Osteoblast (primary cell): ENCODE measurements at places on chromosomes 7 and 10. TPM values are rescaled to one million over a fixed set of nuclear protein-coding genes. Genes with fewer than 3 reads are reported as not detected.

- no peaks in the 10 kb centered on the region for H3K27me3 ChIP-seq
- DNase-seq: no peak
- no peak overlapping the region for H3K4me3 ChIP-seq
- H3K36me3 ChIP-seq: no peaks in the 10 kb centered on the region
- H3K4me1 ChIP-seq: peaks cover 20% of the 10 kb centered on the region
Measured at GRCh38 chr10:103833731-103834365, 21.5 kb downstream of the SH3PXD2A start.

ANKRD1 gene
- 27.7 and 52.1 TPM in 2 replicates for total RNA-seq

DNA sequence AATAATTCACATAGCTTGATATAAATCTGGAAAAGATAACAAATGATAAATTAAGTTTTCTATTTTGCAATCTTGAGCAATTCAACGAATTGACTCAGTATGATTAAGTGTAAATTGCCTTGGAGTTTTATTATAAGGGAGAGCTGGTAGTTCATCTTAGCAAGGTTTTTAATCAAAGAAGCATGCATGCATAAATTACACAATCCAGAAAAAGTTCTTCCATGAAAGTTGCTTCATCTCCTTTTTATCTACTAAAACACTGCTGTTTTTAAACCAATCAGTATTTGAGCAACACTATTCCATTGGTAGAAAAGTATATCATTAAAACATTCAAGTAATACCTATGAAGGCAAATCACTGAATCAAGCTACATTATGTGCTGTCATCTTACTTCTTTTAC lies 47.6 kb downstream of the POT1 start:
- H3K27ac ChIP-seq: no peak overlapping the region
- no peaks in the 10 kb centered on the region for H3K4me1 ChIP-seq
- no peak overlapping the region for H3K4me3 ChIP-seq
- no peak for DNase-seq

- H3K4me3 ChIP-seq: no peak overlapping the region
- no peak for DNase-seq
- peaks cover 46% of the 10 kb centered on the region for H3K4me1 ChIP-seq
- H3K36me3 ChIP-seq: peaks cover 6% of the 10 kb centered on the region
- H3K27me3 ChIP-seq: no peaks in the 10 kb centered on the region
- H3K27ac ChIP-seq: no peak overlapping the region
Measured at GRCh38 chr10:79107736-79108264, 39.0 kb downstream of the ZMIZ1 start.

- H3K4me1 ChIP-seq: peaks cover 77% of the 10 kb centered on the region
- H3K27me3 ChIP-seq: no peaks in the 10 kb centered on the region
- H3K4me3 ChIP-seq: no peak overlapping the region
- H3K36me3 ChIP-seq: peaks cover 8% of the 10 kb centered on the region
- H3K27ac ChIP-seq: no peak overlapping the region
- no peak for DNase-seq
Measured at GRCh38 chr7:104976966-104977636, 36.9 kb upstream of the KMT2E start.

CDCA7L gene
- total RNA-seq: 30.0 and 35.1 TPM in 2 replicates

DNA sequence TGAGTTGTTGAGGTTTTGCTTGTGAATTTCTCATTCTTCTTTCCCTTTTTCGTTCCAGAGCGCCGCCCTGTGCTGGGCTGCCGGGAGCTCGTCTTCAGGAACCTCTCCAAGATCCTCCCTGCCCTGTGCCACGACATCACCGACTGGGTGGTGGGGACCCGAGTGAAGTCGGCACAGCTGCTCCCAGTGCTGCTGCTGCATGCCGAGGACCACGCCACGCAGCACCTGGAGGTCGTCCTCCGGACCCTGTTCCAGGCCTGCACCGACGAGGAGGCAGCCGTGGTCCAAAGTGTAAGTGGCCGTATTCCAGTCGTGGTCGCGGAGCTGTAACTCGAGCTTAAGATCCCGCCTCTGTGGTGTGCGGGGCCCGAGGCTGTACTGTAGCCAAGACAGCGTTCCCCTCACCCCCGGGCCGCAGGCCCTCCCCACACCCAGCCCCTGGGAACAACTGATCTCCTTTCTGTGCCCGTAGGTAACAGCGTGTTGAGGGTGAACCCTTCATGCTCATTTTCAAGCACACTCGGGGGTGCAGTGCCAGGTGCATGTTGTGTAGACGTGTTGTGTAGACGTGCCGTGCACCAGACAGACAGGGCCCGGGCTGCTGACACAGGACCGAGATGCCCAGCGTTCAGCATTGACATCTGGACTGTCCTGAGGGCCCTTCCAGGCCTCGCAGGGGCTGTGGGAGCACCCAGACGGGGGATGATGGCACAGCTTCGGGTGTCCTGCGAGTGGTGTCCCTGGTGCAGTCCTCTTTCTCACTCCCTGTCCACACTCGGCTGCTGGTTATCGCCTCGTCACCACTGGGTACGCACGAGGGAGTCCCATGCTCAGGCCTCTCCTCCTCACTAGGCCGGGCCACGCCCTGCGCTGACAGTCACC lies 27.7 kb upstream of the PRKAR1B start:
- no peak overlapping the region for H3K4me3 ChIP-seq
- no peaks in the 10 kb centered on the region for H3K27me3 ChIP-seq
- H3K36me3 ChIP-seq: peaks cover 18% of the 10 kb centered on the region

DNA sequence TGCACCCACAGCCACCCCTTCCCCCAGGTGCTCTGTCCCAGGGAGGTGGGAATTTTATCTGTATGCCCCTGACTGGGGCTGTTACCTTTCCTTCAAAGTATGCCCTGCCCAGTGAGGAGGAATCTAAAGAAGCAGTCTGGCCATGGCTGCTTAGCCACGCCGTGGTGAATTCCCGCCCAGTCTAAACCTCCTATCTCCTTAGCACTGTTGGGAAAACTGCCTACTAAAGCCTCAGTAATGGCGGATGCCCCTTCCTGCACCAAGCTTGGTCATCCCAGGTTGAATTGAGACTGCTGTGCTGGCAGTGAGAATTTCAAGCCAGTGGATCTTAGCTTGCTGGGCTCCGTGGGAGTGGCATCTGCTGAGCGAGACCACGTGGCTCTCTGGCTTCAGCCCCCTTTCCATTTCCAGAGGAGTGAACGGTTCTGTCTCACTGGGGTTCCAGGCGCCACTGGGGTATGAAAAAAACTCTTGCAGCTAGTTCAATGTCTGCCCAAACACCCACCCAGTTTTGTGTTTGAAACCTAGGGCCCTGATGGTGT lies 87.2 kb downstream of the ABCC2 start:
- no peak overlapping the region for H3K27ac ChIP-seq
- peaks cover 5% of the 10 kb centered on the region for H3K36me3 ChIP-seq
- no peak for DNase-seq
- H3K4me3 ChIP-seq: no peak overlapping the region
- peaks cover 7% of the 10 kb centered on the region for H3K4me1 ChIP-seq
